ENCODE measurements at places on chromosomes 2 and 18. TPM values are rescaled to one million over a fixed set of nuclear protein-coding genes. Genes with fewer than 3 reads are reported as not detected.

GRCh38 chr2:143375384-143375880 is 246.2 kb downstream of the ARHGAP15 start:
- no peaks in the 10 kb centered on the region for H3K36me3 ChIP-seq
- no peaks in the 10 kb centered on the region for H3K4me1 ChIP-seq
- H3K27ac ChIP-seq, result no peak overlapping the region
- no peak overlapping the region for H3K4me3 ChIP-seq
- no peak for DNase-seq
- H3K27me3 ChIP-seq, result no peaks in the 10 kb centered on the region

DNA sequence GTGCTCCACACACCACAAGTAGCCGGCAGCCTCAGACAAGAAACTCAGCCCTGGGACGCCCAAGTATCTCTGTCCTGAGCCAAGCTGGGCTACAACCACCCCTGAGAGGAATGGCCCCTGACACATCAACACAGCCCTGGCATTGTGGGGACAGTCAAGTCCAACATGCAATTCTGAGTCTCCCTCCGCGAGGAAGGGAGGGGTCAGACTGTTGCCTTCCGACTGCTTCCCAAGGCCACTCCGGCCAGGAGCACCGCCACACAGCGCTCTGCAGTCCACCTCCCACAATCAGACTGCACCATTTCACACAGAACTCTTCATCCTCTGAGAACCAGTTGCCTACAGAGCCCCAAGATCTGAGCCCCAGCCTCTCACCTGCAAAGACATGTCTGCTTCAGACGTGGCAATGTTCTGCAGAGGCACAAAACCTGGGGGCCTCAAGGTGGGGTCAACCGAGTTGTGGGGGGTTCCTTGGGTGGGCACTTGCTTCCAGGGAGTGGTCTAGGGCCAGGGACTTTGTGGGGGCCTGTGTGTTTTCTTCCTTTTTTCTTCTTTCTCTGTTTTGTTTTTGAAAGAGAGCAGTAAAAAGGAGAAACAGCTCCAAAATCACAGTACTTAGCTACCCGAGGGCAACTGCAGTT is 76.7 kb upstream of the SALL3 start:
- H3K27ac ChIP-seq, result no peak overlapping the region
- peak; percentile 41 for DNase-seq
- H3K4me1 ChIP-seq, result no peaks in the 10 kb centered on the region
- no peaks in the 10 kb centered on the region for H3K27me3 ChIP-seq

DNA sequence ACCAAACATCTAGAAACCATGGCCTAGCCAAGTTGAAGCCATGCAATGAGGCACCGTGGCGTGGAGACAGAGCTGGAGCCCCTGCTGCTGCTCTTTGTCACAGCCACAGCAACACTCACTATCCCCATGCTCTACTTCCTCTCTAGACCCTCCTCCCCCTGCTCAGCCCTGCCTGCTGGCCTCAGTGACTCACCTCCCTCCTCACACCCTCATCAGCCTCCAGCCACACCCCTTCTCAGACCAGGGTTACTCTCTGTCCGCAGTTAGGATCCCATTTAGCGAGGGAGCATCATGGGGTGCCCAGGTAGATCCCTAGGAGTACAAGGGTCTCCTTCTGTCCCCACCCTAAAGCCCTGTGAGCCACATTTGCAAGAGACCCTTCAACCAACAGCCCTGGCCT is 25.4 kb upstream of the SOX11 start:
- H3K27ac ChIP-seq, result no peak overlapping the region
- H3K27me3 ChIP-seq, result no peaks in the 10 kb centered on the region
- no peaks in the 10 kb centered on the region for H3K36me3 ChIP-seq
- no peak overlapping the region for H3K4me3 ChIP-seq

DNA sequence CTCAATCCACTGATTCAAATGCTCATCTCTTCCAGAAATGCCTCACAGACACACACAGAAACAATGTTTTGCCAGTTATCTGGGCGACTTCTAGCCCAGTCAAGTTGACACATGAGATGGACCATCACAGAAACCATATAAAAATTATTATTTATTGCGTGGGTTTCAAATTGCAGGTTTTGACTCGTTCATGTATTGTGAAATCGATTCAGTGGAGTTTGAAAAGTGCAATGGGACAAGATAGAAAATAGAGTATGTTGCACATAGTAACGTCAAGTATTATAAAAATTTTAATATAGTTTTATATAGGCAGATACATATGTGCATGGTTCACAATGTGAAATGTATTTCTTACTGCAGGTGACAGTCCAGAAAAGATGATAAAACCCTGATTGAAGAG is 100.8 kb downstream of the MRPS9 start:
- H3K27me3 ChIP-seq, result peaks cover 23% of the 10 kb centered on the region
- no peak overlapping the region for H3K27ac ChIP-seq
- H3K4me1 ChIP-seq, result peaks cover 2% of the 10 kb centered on the region
- H3K36me3 ChIP-seq, result no peaks in the 10 kb centered on the region
- no peak for DNase-seq

DNA sequence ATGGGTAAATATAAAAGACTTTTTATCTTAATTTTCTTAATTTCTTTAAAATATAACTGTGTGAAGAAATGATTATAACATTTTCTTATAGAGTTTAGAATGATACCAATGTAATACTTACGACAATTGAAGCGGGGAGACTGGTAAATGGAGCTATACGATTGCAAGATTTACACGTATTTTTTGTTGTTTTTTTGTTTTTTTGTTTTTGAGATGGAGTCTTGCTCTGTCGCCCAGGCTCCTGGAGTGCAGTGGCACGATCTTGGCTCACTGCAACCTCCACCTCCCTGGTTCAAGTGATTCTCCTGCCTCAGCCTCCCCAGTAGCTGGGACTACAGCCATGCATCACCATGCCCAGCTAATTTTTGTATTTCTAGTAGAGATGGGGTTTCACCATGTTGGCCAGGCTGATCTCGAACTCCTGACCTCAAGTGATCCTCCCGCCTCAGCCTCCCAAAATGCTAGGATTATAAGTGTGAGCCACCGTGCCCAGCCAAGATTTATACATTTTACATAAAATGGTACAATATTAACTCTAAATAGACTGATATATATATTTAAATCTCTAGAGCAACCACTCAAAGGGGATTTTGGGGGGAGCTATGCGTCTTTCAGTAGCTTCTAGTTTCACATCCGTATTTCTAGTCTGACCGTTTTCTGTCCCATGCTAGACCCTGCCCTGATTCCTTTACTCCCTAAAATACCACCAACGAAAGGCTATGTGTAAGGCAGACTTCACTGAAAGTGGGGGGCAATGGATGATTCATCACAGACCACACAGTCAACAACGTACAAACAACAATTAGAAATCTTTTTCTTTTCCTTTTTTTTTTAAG is 28.2 kb upstream of the ATG16L1 start:
- H3K27ac ChIP-seq, result no peak overlapping the region
- H3K4me1 ChIP-seq, result no peaks in the 10 kb centered on the region
- H3K27me3 ChIP-seq, result peaks cover 11% of the 10 kb centered on the region
- H3K36me3 ChIP-seq, result no peaks in the 10 kb centered on the region
- H3K4me3 ChIP-seq, result no peak overlapping the region

GRCh38 chr2:46275995-46276394 is 21.2 kb upstream of the EPAS1 start:
- H3K4me1 ChIP-seq, result no peaks in the 10 kb centered on the region
- no peak overlapping the region for H3K27ac ChIP-seq
- H3K27me3 ChIP-seq, result no peaks in the 10 kb centered on the region
- no peak for DNase-seq
- H3K4me3 ChIP-seq, result no peak overlapping the region

The REG3A gene
- not detected for total RNA-seq

DNA sequence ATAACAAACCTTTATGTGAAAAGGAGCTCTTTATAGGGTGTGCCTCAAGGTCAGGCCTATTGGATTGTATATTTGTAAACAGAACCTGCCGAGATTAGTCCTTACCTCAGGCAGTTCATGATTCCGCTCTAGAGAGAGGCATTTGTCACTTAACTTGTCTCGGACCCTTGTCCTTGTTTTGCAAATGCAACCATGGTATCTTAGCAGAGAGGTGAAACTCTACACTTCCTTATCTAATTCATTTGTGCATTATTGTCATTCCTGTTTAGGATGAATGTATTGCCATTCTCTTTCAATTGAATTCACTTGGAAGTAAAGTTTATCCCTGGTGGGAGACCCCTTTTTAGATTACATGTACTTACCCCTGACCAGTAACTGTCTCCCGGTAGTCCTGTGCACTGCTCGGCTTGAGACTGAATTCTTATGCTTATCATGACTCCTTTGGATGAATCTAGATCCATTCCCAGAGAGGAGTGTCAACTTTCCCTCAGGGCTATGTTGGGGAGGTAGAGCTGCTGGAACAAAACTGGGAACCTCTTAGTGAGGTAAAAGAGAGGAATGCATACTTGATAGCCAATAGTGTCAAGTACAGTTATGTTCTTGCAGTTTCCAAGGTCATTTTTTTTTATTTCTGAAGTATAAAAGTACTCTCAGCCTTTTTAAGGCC is 46.6 kb downstream of the SGPP2 start:
- H3K27me3 ChIP-seq, result no peaks in the 10 kb centered on the region
- no peak overlapping the region for H3K4me3 ChIP-seq
- H3K27ac ChIP-seq, result no peak overlapping the region
- H3K36me3 ChIP-seq, result no peaks in the 10 kb centered on the region

DNA sequence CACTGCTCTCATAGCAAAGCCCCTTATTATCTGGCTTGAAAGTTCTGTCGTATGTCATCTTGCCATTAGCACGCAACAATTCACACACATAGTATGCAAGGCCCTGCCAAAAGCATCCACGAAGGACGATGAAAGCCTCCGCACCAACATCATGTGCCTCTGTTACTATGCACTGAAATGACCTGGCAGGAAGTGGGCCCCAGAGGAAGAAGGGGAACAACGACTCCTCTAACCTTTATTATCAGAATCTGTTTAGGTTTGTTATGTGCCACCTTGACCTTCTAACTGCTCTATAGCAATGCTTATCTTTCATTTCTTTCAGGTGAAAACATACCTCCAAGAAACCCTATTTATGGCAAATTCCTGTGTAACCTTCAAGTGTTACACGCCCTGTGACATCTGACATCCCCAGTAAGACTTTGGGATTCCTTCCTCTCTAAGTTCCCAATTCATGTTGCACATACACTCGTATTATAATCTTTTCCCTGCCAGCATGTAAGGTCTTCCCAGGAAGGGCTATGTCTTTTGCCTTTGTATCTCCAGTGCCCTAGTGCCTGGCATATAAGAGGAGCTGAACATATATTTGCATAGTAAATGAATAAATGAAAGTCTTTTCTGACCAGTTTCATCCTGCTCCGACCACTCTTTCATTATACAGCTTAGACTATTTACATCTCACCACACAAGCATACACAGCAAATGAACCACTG is 7.0 kb upstream of the NDUFV2 start:
- no peaks in the 10 kb centered on the region for H3K36me3 ChIP-seq
- DNase-seq, result no peak
- peaks cover 27% of the 10 kb centered on the region for H3K4me1 ChIP-seq
- peak overlapping the region; percentile 98 for H3K27ac ChIP-seq

DNA sequence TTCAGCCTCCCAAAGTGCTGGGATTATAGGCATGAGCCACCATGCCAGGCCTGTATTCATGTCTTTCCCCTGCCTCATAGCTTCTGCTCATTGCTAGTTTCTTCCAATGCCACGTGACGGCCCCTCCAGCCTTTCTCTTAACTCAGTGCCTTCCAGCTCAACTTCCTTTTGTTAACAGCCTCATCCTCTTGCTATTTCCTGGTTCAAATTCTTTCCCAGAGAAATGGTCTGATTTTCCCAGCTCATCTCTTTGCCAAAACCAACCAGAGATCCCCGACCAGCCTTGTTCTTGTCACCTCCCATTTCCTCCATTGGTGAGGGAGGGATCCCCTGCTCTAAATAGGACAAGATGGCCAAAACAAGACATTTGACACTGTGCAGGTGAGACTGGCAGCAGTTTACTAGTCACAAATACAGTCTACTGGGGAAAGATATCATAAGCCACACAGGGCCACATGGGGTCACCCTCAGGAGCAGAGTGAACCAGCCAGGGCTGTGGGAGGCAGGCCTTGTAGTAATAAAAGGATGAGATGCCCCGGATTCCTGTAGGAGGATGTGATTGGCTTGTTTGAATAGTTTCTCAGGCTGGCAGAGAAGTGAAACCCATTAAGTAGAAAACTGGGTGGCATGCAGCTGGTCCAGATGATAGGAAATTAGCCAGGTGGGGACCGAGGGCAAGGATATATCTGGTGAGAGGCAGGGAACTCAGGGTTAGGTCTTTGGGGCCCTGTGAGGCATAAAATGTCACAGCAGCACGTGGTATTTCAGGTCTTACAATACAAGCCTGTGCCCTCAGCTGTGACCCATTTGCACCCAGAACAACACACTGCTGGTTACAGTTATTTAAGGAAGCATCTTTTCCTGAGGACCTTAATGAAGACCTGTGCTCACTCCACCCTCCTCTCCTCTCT is 6.4 kb downstream of the CD207 start:
- H3K27ac ChIP-seq, result no peak overlapping the region
- H3K4me3 ChIP-seq, result no peak overlapping the region
- peaks cover 11% of the 10 kb centered on the region for H3K27me3 ChIP-seq
- no peaks in the 10 kb centered on the region for H3K36me3 ChIP-seq
- H3K4me1 ChIP-seq, result no peaks in the 10 kb centered on the region

DNA sequence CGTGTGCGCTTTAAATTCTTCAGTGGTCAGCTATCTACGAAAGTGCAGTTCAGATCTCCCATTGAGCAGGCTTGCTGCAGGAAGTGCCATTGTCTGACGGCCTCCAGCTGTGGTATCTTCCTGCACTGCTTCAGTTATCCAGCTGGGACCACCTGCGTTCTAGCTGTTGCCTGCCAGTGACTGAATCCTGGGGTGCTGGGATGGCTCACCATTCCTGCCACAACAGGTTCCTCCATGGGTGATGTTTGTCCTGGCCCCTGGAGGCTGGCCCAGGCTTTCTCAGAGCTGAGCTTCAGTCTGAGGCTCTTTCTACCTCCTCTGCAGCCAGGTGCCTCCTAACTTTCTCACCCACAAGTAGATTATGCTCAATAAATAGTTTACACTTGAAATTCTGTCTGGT is 498.5 kb upstream of the HS6ST1 start:
- H3K27ac ChIP-seq, result no peak overlapping the region
- no peak overlapping the region for H3K4me3 ChIP-seq
- no peaks in the 10 kb centered on the region for H3K27me3 ChIP-seq
- no peaks in the 10 kb centered on the region for H3K4me1 ChIP-seq

The AAMP gene
- 97.0 TPM for total RNA-seq

DNA sequence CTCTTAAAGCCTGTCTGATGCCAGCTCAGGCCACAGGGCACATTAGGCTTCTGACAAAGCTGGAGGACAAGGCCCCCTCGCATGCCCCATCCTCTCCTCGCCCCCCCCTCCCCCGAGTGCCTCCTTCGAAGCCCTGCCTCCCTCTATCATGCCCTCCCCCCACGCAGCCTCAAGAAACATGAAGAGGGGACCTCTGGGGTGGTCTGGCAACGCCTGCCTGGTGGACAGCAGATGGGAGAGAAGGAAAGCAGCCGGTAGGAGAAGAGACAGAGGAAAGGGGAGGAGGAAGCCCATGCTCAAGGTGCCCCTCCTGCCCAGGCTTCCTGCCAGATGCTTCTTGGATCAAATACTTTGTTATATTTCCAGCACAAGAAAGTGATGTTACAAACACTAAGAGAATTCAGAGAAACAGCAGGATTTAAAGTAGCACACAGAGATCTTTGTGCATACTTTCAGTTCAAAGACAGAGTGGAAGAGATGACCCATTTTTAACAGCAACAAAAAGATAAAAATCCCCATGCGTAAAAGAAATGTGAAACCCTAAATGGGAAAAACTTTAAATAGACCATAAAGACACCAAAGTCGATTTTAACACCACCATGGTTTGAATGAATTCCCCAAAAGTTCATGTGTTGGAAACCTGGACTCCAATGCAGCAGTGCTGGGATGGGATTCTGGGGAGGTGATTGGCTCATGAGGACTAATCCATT is 19.0 kb downstream of the BOK start:
- peak; percentile 77 for DNase-seq
- H3K27me3 ChIP-seq, result no peaks in the 10 kb centered on the region
- H3K36me3 ChIP-seq, result peaks cover 17% of the 10 kb centered on the region
- no peaks in the 10 kb centered on the region for H3K4me1 ChIP-seq
- no peak overlapping the region for H3K27ac ChIP-seq

The MYO7B gene
- total RNA-seq, result under 0.01 TPM

Measured in osteoblast (primary cell).